ENCODE measurements at places on chromosomes 16 and 17.

DNA sequence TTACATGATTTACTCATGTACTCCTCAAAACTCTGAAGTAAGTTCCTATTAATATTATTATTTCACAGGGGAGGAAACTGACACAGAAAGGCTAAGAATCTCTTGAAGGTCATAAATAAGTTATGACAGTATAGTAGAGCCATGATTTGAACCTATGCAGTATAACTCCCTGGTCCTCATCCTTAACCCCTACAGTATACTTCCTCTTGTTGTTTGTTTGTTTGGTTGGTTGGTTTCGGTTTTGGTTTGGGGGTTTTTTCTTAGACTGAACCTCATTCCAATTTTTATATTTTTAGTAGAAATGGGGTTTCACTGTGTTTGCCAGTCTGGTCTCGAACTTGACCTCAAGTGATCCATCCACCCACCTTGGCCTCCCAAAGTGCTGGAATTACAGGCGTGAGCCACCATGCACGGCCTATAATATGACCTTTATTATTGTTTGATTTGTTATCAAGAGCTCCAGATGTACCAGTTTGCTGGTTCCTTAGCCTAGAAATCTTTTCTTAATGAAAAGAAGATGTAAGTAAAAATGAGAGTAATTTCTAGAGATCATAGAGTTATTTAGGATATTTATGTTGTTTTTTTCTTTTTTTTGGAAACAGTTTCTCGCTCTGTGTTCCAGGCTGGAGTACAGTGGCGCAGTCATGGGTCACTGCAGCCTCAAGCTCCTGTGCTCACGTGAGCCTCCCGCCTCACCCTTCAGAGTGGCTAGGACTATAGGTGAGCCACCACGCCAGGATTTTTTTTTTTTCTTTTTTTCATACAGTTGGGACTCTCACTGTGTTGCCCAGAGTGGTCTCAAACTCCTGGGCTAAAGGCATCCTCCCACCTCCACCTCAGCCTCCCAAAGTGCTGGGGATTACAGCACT lies 4.8 kb downstream of the PRR11 start:
- no peak for DNase-seq

GRCh38 chr16:50555952-50556673 lies 7.9 kb downstream of the NKD1 start:
- no peak for DNase-seq

DNA sequence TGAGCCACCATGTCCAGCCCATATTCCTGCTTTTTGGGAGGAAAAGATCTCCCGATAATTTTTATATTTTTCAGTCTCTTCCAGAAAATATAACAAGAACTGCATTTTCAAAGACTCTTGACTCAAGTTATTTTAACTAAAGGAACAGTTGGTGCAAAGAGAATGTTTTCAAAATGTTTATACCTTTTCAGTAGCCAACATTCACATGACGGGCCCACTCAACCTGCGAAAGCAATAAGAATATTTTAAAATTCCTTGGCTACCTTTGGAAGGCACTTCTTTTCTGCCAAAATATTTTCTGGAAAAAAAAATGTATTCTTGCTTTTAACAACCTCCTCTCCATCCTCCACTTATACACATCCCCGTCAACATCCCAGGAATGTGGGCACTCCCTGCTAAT lies 140.3 kb downstream of the ZNF18 start:
- no peak for DNase-seq

DNA sequence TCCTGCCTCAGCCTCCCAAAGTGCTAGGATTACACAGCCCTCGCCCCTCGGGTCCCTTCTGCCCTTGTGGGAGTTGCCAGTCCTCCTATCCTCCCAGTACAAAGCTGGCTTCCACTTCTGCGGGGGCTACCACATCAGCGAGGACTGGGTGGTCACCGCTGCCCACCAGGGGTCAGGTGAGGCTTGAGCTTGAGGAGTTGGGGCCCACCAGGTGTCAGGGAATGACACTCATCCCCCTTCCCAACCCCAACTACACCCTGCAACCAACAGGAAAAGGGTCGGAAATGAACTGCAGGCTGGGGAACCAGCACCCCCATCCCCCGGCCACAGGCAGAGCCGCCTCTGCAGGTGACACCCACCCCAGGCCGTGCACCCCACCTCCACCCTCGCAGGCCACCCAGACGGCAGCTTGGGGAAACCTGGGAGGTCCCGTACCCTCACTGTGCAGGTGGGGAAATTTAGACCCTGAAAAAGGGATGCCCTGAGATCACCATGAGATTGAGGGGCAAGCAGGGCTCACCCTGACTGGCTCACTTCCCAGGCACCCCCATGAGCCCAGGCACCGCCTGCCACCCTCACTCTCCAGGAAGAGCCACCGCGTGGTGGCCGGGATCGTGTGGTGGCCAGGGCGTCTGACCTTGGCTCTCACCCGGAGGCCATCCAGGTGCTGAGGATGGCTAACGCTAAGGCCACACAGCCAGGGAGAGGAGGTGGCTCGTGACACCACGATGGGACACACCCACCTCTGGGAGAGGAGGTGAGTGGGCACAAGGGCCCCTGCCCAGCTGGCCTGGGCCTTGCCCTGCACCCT lies 8.0 kb downstream of the CTRB1 start:
- no peak for DNase-seq

DNA sequence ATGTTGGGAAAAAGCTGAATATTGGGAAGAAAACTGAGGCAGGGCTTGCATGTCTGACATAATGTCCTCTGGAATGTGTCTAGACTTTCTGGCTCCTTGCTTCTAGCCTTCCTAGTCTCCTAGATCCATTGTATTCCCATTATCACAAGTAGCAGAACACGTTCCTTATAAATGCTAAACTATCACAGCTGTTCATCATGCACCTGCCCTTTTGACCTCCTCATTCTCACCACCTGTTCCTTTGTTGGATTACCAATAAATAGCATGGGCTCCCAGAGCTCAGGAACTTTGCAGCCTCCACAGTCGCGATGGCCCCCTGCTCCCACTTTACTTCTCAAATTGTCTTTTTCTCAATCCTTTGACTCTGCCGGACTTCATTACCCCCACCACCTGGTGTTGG lies 49.7 kb downstream of the ACSM1 start:
- no peak for DNase-seq

- no peak for DNase-seq
Observed at GRCh38 chr16:6836766-6837165, 495.9 kb upstream of the RBFOX1 start.

DNA sequence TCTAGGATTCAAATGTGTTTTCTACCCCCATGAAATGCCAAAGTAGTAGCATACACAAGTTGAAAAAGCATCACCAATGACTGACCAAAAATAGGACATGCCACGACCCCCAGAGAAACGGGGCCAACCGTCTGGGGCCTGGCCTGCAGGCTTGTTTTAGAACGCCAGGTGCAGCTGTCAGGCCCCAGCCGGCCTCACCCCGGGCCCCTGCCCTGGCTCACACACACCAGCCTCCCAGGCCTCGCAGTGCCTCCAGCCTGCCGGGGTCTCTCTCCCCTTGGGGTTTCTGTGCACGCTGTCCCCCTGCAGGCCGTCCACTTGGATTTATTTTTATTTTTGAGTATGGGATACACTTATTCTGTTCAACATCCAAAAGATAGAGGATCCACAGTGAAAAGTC lies 7.9 kb downstream of the KATNB1 start:
- no peak for DNase-seq

DNA sequence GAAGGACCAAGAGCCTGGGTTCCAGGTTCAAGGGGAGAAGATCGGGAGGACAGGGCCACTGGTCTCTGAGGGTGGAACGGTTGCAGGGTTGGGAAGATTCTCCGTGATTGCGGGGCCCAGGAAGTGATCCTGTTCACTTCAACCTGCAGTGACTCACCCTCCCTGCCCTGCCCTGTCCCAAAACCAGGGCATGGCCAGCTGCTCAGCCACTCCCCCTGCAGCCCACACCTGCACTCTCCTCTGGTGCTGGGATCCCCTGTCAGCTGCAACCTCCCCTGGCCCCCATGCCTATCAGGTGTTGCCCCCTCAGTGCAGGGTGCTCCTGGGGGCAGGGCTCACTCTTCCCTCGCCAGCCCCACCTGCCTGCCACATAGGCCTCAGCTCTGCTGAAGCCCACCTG lies 1.1 kb downstream of the RUNDC3A start:
- DNase-seq = no peak

GRCh38 chr16:85921026-85921425 lies 22.1 kb downstream of the IRF8 start:
- no peak for DNase-seq

DNA sequence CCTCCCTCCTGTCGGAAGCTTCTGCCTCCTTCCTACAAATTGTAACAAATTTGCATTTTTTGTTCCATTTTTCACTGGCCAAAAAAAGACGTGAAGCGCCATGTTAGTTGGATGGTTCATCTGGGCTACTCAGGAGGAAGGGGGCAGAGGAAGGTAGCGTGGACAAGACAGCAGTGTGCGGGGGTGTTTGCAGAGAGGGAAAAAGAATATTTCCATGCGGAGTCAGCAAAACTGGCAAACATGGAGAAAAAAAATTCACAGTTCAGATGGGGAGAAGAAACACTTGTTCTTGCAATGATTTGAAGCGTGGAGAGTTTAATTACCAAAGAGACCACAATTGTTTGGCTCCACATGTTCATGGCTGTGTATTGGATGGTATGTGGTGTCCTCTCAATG lies 138.8 kb upstream of the ERCC4 start:
- no peak for DNase-seq

DNA sequence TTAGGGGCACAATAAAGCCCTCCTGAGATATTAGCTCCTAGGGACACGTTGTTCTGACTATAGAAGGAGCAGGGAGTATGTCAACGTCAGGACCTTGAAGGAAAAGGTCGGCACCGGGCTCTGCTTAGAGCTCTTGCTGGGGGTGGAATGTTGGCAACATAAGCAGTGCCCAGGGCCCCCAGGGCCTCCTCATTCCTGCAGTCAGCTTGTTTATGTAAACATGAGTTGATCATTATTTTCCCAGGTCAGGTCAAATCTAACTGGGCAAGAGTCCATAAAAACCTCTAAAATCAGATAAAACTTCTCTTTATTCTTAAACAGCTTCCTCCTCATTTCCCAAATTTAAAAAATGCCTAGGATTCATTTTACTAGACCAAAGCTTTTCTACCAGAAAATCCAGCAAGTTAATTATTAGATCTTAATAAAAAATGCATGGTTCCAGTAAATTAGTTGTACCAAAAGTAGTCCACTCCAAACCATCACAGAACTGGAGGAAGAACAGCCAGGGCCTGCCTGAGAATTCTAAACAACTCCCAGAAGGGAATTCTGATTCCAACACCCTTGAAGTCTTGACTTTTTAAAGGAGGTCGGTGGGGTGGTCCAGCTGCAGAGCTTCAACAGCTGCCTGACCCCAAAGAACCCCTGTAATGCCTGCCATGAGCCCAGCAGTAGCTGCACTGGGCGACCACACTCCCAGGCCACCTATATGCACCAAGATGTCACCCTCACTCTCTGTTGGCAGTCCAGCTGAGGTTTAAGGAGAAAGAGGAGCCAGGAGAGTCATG lies 54.3 kb downstream of the AMFR start:
- DNase-seq = no peak

DNA sequence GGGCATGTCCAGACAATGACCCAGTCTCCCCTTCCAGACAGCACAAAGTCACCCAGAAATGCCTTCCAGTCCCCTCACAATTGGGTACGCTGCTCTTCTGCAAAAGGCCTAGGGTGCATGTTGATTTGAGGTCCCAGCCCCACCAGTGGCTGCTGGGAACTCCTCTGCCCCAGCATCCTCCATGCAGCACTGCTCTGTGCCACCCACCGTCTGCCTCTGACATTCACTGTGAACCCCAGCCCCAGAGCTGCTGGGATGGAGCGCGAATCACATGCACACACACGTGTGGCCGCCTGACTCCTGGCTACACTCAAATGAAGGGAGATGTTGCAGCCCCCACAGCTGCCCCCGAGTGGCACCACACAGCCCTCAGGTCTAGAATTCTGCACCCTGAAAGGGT lies 1.2 kb upstream of the C17orf113 start:
- DNase-seq = no peak

DNA sequence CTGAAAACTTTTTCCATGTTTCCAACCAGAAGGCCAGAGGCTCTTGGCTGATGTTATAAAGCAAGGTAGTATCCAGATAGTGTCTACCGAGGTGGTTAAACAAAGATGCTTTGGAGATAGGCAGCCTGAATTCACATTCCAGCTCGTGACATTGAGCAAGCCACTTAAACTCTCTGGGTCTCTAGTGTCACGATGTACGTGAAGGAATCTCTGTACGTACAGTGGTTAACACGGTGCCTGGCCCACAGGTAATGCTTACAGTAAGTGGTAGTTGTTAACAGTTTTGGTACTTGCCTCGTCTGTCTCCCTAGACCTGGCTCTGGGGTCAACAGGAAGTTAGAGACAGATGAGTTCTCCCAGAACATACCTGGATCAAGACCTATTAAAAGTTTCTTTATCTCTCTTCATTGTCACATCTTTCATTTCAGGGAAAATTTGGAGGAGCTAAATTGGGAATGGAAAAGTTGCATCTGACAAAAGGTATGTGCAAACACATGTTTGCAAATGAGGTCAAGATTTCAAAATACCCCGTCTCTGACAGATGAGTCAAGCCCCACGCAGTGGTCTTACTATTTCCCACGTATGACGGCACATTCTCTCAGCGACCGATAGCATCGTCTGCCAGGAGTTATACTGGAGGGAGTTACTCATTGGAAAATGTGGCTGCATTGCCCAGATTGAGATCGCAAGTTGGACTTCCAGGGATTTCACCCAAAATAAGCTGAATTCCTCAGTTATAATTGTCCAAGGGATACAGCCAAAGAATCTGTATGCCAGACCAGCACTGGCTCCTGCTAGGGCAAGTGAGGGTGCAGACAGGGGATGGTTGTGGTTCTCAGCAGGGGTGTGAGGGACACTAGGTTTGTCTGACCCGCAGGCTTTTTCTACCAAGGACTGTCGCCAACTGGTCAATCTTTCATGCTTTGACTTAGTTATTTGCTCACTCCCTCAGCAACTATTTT lies 18.9 kb upstream of the MYH10 start:
- no peak for DNase-seq

- no peak for DNase-seq
Observed at GRCh38 chr16:71623597-71623996, 2.4 kb upstream of the MARVELD3 start.

GRCh38 chr17:20071824-20072691 lies 62.9 kb downstream of the SPECC1 start:
- no peak for DNase-seq

- no peak for DNase-seq
Observed at GRCh38 chr16:23016368-23016767, 132.9 kb downstream of the USP31 start.

DNA sequence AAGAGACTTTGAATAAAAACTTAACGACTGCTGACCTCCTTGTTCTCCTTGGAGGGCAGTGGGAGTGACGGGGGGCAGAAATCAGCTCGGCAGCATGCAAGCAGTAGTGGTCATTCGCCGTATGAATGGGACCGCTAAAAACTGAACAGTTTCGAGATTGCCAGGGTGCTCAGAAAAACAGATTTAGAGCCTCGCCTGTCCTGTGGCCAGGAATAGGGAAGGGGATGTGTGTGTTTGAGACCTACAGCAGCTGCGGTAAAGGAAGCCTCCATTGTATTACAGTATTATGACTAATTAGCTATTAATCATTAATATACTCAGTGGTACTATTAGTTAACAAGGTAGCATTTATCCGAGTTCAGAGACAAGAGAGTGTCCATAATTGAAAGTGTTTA lies 670 bp upstream of the ZNF652 start:
- DNase-seq = no peak
